ENCODE measurements at places on chromosomes 2 and 18. TPM values are rescaled to one million over a fixed set of nuclear protein-coding genes. Genes with fewer than 3 reads are reported as not detected.

The SLC5A7 gene
- total RNA-seq, result not detected

The ABCB11 gene
- not detected for total RNA-seq

The FAP gene
- 148 TPM for total RNA-seq

The SERPINB12 gene
- total RNA-seq, result not detected

The LRRC30 gene
- total RNA-seq, result not detected

The PSTPIP2 gene
- total RNA-seq, result 5.7 TPM

The RALB gene
- total RNA-seq, result 41.7 TPM

The NR4A2 gene
- total RNA-seq, result 0.09 TPM
